ENCODE measurements at places on chromosomes 2 and 18.

DNA sequence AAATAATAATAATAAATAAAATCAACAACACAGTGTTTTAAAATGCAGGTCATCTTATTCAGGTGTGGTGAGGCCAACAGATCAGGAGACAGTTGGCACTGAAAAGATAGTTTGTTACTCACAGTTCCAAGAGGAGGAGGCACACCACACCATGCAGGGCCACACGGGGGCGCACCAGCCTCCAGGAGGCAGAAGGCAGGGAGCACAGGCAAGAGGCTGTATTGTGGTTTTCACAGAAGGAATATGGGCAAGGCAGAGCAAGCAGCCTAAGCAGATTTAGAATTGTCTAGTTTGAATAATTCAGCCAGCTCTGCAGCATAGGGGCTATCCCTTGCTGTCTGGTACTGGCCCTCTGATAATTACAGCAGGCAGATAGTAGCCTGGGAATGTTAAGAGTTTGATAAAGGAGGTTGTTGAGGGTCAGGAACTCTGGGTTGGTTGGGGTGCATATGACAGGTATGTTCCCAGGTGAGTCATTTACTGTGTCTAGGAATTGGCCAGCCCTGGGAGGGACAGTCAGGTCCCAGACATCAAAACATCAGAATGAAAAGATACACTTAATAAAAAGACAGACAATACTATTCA lies 31.3 kb downstream of the KIAA2012 start:
- DNase-seq: no peak

DNA sequence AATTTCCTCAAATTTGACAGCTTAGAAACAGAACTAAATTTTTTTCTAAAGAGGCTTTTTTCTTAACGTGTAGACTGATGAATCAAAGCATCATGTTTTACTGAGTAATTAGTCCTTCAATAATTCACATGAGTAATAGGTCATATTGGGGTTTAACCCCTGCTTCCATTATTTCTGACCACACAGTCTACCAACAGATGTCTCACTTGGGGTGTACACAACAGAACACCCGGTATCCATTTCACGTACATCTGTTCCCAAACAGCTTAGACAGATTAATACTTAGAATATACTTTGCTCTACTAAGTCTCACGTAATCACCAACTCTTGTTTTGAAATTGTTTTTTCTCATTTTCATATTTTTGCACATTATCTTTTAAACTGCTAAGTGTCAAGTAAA lies 14.8 kb downstream of the CERKL start:
- no peak for DNase-seq

DNA sequence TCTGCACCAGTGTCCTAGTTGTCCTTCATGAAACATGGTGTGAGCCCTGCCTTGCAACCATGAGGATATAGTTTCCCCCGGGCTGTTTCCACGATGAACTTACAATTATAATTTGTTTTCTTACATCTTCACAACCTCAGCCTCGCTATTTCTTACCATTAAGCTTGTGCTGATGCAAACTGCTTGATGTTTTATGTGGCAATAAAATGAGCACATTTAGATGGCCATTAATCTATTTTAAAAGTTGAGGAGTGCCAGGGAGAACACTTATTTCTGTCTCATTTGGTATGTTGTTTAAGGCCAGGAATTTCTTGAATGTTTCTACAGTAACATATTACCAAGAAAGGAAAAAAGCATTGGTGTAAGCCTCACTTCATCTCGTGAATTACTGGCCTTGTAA lies 214.5 kb upstream of the SLC8A1 start:
- DNase-seq: no peak

- no peak for DNase-seq
These were observed 898.9 kb downstream of the CPS1 start for GRCh38 chr2:211455216-211455841.

- no peak for DNase-seq
These were observed 199.8 kb downstream of the CLIP4 start for GRCh38 chr2:29314816-29315571.

- no peak for DNase-seq
These were observed 19.6 kb downstream of the CEP68 start for GRCh38 chr2:65075605-65076344.

DNA sequence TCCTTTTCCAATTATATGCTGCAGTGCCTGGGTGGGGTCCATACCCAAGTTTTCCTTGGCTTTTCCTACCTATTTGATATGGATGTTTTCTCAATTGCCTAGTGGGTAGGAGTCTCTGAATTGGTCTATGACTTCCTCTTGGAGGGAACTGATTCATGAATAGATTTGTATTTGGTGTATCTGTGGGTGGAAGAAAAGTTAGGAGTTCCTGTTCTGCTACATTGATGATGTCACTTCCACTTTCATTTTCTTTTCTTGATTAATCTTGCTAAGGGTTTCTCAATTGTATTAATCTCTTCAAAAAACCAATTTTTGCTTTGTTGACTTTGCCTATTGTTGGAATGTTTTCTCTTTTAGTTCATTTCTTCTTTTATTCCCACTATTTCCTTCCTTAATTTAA lies 37.4 kb upstream of the SLC9A2 start:
- no peak for DNase-seq

DNA sequence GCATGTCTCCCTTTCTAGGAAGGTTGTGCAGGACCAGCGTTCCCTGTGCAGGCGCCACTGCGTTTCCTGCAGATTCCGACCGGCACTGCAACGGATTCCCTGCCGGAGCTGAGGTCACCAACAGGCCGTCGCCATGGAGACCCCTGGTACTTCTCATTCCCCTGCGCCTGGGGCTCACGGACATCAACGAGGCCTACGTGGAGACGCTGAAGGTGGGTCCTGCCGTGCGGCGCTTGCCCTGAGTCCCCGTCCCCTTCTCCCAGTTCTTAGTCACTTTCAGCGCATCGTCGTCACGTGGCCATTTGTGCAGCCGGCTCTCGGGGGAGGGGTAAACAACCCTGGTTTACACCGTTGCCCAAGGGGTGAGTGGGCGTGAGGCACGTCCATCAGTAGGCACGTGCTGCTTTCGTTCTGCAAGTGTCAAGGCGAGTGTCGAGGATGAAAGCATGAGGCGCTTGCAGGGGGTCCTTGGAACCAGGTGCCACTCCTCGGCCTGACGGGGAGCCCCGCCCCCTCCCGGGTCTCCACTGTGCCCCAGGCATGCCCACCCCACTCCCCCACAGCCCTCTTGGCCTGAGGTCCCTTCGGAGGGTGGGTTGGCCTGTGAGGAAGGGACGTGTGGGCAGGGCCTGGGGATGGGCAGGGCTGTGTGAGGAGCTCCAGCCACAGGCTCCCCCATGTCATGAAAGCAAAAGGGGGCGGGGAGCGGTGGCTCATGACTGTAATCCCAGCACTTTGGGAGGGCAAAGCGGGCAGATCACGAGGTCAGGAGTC lies 19.8 kb downstream of the DTYMK start:
- DNase-seq: no peak

DNA sequence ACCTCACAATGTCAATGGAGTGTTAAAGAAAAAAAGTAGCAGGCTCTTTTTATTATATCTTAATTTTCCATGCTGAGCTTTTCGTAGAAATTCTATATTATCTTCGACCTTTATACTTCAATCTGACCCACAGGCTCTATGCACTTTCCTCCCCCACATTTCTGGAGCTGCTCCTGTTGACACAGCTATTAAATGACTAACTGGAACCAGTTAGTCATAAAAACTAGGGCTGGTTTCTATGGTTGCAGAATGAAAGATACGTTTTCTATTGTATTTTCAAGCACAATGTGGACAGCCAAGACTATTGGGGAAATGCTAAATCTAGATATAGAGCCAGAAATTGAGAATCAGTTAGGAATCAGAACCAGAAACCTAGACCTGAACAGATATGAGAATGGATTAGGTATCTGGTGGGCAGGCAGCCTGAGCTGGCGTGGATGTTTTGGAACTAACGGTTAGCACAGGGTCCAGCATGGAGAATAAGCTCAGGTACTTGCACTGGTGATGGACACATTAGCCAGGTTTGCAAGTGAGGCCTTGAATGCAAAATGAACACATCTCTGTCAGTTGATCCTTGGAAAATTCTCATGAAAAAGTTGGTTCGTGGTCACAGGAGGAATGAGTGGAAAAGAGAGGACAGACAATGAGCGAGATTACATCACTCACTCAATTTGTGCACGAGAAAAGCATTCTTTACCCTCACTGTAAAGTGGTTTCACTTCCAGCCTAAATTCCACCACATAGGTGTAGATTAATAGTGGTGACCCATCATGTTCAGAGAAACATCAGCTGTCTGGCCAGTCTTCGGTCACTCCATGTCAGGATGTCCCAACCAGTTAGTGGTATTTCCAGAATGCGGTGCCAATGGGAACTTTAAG lies 144.6 kb upstream of the EPHA4 start:
- no peak for DNase-seq

GRCh38 chr2:43484323-43484930 lies 111.4 kb downstream of the THADA start:
- no peak for DNase-seq

DNA sequence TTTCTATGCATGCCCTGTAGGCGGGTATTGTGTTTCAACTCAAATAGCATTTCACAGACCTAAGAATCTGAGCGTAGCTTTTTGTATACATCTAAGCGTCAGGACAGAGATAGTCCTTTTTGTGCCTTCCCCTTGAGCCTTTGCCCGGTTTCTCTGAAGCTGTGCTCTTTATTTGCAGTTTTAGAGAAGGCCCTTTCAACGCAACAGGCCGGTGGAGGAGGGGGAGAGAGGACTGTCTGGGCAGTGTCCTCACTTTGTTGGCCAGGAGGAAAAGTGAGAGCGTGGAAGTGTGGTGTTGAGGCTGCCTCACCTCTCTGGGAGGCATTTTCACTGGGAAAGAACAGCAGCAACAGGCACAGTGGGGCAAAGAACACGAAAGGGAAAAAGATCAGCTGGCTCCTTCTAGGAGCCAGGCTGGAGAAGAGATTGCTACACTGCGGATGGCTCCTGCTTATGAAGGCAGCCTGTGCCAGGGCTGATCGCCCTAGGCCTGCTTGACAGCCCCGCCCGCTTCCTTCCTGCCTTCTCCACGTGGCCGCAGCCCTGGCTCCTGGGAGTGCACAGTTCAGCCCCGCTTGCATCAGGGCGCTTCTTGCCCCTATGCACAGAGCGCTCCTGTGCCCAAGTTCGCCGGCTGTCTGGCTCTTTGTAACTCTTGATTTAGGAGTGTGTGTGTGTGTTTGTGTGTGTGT lies 195.6 kb upstream of the POU3F3 start:
- no peak for DNase-seq

DNA sequence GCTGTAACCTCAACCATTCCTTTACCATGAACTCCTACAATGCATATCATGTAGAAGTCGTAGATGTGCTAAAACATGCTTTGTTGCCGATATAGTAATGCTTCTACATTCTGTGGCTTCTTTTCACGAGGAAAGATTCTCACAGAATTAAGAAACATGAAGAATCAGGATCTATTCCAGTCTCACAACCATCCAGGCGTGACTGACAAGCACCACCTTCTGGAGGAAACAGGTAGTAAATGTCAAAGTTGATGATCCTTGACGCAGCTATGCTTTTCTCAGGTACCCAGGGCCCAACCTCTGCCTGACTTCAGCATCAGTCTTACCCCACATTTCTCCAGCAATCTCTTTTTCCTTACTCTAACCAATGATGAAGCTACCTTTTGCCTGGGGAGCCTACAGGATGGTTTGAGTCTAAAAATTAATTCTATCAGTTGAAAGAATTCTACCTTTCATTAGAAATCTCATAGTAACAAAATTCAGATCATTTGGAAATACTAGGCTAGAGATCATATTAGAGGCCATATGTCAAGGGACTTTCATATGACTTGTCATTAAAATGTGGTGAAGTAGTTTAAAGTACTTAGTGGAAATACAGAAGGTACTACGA lies 123.3 kb upstream of the RND3 start:
- no peak for DNase-seq

- DNase-seq: no peak
These were observed 373.4 kb downstream of the LPIN1 start for GRCh38 chr2:12119841-12120240.

DNA sequence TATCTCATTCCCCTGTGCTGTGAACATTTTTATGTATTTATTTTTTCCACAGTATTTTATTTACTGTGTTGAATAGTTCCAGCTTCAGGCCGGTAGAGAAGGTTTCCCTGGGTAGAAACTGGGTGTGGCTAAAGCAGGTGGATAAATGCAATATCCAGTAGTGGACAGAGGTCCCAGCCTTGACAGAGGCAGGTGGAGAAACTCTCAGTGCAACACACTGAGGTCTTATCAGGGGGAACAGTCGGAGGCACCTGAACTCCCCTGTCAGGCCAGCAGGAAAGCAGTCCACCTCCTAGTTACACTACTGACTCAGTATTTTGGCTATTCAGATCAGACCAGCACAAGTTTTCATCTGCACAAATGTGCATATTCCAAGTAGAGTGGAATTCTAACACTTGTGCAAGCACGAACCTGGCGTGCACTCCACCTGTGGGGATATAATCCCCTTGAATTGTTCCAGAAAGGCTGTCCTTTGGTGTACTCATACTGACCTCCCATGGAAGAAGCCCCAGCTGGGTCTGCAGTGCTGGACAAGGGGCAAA lies 103.3 kb downstream of the GULP1 start:
- DNase-seq: no peak

DNA sequence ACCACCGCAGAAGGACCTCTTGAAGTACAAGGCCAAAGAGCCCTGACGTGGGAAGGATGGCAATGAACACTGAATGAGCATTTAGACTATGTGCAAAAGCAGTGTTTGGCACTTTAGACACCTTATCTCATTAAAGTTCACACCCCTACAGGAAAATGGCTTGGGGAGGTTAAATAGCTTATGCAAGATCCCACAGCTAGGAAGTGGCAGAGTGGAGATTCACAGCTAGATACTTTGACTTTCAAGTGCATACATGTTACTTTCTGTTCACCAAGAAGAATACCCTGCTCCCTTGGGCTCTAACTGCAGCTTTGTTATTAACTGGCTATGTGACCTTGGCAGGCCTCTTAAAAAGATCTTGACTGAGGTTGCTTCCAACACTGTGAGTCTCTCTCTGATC lies 58.2 kb downstream of the ICOS start:
- DNase-seq: no peak

DNA sequence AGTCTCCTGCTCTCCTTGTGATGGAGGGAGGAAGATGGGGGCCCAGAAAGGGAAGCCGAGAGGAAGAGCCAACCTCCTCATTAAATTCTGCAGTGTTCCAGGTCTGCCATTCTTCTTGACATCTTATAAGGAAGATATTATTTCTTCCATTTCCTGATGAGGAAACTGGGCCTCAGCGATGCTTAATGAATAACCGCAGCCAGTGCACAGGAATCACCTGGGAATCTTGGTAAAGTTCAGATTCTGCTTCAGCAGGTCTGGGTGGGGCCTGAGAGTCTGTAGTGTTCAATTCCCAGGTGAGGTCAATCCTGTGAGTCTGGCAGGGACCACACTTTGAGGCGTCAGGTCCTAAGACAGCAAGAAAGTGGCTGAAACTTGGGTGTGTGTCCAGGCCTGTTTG lies 17.3 kb downstream of the PCARE start:
- DNase-seq: no peak
